ENCODE measurements at places on chromosomes 4 and X.

- DNase-seq = peak; percentile 12
These were observed 611.2 kb downstream of the PPP4R3C start for GRCh38 chrX:26851981-26852380.

DNA sequence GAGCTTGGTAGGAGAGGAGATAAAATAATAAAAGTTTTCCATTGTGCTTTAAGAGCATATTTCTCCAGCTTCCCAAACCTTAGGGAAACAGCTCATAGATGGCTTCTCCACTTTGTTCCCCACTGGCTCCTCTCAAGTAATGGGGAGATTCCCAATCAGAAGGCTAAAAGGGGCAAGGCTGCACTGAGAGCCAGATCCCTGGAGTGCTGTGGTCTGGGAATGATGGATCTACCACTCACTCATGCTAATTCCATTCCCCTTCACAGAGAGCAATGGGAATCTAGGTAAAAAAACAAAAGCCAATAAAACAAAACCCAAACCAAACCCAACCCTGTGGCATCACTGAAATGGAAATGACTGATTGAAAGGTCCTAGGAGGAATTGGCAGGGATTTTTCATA, 219.7 kb upstream of the MBNL3 start:
- DNase-seq = no peak

DNA sequence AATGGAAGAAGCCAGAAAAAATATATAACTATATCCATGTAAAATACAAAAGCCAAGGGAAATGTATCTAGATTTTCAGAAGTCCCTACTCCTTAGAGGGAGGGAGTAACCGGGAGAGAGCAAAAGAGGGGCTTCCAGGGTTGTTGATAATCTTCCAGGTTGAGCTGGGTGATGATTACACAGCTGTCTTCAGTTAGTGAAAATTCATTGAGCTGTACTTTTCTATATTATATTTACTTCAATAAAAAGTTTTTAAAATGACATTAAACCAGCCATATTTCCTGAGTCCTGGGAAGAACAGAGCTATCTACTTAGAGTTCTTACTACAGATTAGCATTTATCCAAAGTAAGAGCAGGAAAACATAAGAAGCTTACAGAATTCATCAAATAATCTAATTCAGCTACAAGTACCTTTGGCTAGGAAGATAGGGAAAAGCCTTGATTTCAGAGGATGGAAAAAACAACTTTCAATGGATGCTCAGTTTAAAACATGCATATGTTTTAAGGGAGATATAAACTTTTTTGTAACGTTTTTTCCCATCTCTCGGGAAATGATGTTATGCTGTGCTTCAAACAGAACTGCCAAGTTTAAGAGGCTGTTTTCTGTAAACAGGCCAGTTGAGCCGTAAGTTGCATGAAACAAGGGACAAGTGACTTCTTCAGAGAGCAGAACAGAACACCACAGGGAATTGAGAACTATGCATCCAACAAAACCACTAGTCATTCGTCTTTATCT, 204.6 kb downstream of the SCFD2 start:
- no peak for DNase-seq

GRCh38 chr4:139607502-139608060, 51.6 kb upstream of the SETD7 start:
- no peak for DNase-seq

DNA sequence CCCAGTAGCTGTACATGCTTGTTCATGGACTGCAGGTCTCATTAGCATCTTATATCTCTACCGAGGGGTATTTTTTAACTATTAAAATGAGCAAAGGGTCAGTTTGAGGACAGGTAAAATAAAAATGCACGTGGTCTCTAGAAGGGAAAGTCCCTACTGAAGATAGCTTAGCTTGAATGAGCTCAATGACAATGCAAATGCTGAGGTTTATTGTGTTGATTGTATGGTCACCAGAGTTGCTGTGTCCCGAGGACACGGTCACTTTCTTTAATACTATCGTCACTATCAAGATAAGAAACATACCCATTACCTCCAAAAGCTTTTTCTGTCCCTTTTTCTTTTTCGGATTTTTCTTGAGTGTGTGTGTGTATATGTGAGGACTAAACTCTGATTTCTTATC, 250.5 kb upstream of the PRKX start:
- DNase-seq = no peak

- DNase-seq = no peak
These were observed 241.4 kb upstream of the ANXA3 start for GRCh38 chr4:78310007-78310739.

DNA sequence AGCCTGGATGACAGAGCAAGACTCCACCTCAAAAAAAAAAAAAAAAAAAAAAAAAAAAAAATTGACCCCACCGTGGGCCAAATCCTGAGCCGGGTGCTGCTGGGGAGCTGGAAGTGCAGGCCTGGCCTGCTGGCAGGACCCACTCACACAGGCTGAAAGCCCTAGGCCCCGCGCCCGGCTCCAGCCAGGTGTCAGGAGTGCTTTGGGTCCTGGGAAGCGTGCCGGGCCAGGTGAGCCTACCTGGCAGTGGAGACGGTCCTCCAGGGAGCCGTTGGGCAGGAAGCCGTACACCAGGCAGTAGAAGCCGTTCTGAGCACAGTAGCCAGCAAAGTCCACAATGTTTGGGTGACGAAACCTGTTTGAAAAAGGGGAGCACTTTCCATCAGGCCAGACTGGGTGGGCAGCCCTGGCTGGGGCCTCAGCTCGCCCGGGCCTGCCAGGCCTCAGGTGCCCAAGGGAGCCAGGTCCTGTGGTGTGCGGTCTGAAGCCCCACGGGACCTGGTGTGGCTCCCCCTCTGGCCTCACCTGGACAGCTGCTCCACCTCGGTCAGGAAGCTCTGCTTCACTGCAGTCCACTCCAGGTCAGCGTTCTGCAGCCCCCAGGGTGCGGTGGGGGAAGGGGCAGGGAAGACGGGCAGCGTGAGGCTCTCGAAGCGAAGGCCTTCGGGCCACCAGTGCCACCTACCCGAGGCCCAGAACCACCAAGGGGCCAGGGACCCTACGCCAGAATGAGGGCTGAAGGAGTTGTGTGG, 1.8 kb downstream of the IRAK1 start:
- DNase-seq = no peak

- no peak for DNase-seq
These were observed 100.4 kb downstream of the HS6ST2 start for GRCh38 chrX:132858018-132858417.

- no peak for DNase-seq
These were observed 1035.8 kb downstream of the ADGRL3 start for GRCh38 chr4:62235911-62236310.

- DNase-seq = peak; percentile 71
These were observed 1.1 kb downstream of the HSPA4L start for GRCh38 chr4:127783026-127783769.

- DNase-seq = peak; percentile 49
These were observed 462.7 kb upstream of the RPS6KA3 start for GRCh38 chrX:20729416-20729815.

- DNase-seq = no peak
These were observed 89.5 kb downstream of the PTTG2 start for GRCh38 chr4:38049545-38050170.

DNA sequence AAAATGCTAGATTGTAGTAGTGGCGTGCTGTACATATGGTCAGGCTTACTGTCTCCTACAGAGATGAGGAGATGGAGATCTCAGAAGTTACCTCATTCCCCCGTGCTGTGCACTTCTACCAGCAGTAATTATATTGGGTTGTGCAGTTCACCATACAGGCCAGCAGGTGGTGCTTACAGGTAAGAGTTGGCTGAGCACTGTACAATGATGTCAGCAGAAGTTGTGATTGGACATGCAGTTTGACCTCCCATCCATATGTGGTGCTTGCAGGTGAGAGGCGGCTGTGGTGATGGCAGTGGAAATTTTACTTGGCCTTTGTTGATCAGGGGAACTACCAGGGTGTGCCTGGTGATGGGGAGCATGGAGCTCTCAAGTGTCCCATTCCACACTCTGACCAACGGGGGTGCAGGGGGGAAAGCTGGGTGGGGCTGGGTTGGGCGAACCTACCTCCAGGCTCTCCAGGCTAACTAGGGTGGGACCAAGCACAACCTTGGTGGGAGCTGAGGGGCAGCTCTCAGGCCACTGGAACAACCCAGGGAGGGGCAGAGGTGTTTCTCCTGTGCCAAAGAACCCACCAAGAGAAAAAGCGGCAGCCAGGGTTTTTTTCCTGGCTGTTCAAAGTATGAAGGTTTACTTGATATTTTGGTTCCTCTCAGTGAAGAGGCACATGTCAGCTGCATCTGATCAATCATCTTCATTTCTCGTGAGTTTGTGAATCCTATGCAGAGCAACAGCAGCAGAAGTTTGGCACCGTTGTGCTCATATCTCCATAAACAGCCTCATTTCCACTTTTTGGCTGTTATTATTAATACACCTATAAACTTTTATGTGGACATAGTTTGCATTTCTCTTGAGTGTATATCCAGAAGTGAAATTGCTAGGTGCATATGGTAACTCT, 73.8 kb upstream of the FREM3 start:
- peak; percentile 10 for DNase-seq

GRCh38 chr4:55175779-55176231, 50.4 kb upstream of the KDR start:
- DNase-seq = no peak

DNA sequence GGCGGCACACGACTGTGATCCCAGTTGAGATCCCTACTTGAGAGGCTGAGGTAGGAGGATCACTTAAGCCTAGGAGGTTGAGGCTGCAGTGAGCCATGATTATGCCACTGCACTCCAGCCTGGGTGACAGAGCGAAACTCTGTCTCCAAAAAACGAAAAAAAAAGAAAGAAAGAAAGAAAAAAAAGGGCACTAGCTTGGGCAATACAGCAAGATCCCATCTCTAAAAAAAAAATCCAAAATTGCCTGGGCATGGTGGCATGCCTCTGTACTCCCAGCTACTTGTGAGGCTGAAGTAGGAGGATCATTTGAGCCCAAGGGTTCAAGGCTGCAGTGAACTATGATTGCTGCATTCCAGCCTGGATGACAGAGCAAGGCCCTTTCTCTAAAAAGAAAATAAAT, 10.7 kb upstream of the KLHL15 start:
- no peak for DNase-seq

- no peak for DNase-seq
These were observed 352.1 kb upstream of the GATB start for GRCh38 chr4:152112887-152113286.

DNA sequence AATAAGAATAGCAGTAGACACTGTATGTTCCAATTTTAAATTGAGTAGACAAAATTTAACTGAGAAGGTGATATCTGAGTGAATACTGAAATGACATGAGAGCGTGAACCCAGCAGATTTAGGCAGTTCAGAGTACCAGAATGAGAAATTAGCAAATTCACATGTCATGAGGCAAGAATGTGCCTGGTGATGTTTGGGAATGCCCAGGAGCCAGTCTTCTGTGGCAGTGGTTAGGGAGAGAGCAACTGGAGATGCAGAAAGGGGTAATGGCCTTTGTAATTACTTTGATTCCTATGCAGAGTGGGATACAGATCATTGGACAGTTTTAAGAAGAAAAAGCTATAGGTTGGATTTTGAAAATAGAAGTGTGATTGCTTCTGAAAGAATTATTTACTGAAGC, 621.9 kb downstream of the TECRL start:
- no peak for DNase-seq

DNA sequence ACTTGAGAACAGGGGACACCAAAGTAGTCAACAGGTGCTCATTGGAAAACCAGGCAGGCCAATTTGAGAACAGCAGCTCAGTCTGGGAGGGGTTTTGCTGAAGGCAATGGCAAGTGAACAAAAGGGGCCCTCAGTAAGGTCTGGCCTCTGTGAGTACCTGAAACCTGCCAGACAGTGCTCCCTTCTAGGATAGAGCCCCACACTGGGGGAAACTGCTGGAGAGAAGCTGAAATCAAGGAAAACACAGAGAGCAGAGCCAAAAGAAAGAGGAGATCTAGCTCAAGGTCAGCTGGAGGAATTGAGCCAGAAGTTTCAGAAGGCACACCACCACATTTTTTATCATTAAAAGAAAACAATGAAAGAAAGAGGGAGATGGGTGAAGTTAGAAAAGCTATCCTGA, 28.2 kb downstream of the PNMA6E start:
- no peak for DNase-seq

- DNase-seq = no peak
These were observed 124.3 kb downstream of the MAPK10 start for GRCh38 chr4:86235549-86235948.

GRCh38 chrX:131068945-131069719, 11.0 kb downstream of the ARHGAP36 start:
- DNase-seq = peak; percentile 1

GRCh38 chrX:136684120-136684519, 36.2 kb downstream of the CD40LG start:
- no peak for DNase-seq

DNA sequence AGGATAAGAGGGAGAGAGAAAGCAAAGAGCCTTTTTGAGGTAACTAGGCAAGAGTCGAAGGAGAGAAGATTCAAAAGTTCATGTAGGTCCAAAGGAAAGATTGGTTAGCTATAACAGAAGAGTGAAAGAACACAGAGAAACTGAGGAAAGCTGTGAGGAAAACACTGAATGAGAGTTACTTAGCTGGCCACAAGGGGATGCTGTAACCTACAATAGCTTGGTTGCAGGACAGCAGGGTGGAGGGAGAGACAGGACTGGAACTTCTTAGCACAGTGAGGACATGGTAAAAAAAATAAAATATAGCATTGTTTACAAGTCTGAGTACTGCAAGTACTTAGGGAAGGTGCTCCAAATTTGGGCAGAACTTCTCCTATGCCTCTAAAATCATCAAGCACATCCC, 48.3 kb downstream of the RAI2 start:
- no peak for DNase-seq

- DNase-seq = no peak
These were observed 396.8 kb downstream of the PACRGL start for GRCh38 chr4:21097026-21097425.

DNA sequence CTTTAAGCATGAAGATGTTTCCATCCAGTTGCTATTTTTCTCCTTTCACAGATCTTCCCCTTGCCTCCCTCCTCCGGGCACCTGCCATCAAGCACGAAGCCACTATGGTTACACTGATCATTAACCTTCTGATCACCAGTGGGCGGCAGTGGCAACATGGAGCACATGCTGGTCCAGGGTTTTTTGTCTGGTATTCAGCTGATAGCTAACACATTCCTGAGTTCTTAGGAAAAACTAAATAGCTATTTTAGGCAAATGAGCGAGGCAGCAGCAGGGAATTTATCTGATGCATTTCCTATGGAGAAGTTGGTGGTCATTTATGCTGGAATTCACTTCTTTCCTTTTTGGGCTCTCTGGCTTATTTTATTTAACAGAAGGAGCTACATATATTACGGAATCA, 22.9 kb downstream of the SHISA3 start:
- no peak for DNase-seq

Data from stromal cell of bone marrow (primary cell).